Cerebellar nuclear complex (tissue), 1 donor: ENCODE measurements at places on chromosomes 11 and 22.

DNA sequence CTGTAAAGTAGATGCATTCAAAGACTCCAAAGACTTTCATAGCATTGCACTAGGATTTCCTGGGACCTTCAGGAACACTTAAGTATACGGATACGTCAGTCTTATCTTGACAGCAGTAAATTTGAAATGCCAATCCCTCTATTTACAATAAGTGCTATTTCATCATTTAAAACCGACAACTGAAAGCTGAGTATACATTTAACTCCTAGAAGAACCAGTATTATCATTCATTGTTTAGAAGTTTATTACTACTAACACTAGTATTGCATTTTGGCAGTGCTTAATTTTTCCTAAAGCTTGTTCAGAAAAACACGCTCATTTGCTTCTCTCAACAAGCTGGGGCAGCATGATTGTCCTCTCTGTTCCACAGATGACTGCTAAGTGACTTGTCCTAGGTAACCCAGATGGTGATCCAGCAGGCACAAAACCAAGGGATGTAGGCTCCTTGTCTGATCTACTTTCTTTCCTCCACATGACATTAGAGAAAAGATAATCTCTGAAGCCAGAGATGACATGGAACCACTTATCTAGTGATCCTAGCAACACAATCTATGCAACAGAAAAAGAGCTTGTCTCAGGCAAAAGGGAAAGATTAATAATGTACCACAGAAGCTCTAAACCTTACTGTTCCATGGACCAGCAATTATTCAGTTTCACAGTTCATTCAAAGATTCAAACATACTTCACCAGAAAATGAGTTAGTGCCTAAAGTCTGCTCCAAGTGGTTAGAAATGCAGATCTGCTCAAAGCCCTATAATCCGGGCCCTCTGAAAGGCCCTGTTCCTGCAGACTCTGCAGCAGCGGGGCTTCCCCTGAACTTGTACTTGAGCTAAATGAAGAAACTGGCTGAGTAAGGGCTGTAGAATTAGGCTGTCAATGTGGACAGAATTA is 5.2 kb downstream of the MAML2 start:
- DNase-seq: no peak

DNA sequence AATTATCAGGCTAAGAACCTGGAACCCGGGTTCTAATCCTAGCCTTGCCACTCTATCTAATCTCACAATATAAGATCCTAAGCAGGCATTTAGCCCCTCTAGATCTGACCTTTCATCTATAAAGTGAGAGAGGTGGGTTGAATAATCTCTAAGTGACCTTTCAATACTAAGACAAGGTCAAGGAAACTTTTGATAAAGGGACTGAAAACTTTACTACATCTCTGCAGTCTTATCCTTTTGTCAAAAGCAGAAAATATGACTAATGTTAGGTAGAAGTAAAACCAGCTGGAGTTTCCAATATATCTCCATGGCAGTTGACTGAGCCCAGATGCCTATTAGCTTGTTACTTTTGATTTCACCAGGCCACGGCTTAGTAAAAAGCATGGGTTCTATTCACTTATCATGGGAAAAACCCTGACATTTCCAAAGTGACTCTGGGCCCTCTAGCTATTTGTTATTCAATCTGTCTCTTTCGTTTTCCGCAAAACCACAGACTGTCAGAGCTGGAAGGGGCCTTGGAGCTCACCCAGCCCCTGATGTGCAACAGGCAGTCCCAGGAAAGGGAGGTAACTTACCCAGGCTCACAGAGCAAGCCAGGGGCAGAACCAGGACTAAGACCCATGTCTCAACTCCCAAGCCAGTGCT is 75.8 kb downstream of the RAB30 start:
- DNase-seq: no peak

- DNase-seq: no peak
Observed at GRCh38 chr11:117497206-117497951, 169.7 kb downstream of the CEP164 start.

DNA sequence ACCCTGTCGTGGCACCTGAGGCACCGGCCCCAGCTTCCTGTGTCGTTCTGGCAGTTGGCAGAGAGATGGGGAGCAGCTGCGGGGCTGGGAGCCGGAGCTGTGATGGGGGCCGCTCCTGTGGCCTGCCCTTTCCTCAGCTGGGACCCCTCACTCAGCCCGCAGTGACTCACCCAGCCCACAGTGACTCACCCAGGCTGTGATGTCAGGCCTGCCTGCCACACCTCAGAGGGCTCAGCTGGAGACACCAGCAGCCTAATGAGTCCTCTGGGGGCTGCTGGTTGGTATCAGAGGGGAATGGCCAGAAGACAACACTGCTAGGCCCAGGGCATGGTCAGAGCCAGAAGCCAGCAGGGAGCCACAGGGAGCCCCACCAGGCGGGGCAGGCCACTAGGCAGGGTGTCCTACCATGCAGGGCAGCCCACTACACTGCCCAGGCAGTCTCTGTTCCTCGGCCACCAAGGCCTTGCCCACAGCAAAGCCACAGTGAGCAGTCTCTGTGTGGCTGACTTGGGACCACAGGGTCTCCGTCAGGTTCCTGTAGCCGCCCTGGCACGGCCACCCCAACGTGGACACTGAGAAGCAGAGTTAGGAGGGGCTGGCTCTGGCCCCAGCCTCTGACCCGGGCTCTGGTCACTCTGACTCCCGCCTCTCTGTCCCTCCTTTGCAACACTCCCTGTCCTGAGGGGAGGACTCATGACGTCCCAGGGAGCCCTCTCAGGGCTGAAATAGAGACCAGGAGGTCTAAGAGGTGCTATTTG is 4.2 kb upstream of the FXYD2 start:
- no peak for DNase-seq

DNA sequence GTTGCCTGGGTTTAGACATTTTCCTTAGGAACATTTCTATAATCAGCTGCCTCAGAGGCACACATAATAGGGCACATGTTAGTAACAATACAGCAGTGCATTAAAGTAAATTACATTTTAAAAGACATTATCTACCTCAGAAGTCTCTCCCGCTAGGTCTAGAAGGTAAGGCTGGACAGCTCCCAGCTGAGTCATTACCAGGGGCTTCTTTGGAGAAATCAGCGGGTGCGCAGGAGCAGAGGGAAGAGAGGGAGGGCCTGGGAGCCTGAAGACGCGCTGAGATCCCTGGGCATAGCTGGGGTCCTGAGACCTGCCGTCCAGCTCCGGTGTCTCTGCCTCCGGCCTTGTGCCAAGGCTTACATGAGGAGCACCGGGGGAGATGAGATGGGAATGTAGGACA is 67.7 kb downstream of the TMPRSS5 start:
- no peak for DNase-seq

GRCh38 chr22:28435140-28435768 is 244.4 kb downstream of the TTC28 start:
- no peak for DNase-seq

- DNase-seq: no peak
Observed at GRCh38 chr22:44151676-44152075, 29.0 kb upstream of the PARVG start.

DNA sequence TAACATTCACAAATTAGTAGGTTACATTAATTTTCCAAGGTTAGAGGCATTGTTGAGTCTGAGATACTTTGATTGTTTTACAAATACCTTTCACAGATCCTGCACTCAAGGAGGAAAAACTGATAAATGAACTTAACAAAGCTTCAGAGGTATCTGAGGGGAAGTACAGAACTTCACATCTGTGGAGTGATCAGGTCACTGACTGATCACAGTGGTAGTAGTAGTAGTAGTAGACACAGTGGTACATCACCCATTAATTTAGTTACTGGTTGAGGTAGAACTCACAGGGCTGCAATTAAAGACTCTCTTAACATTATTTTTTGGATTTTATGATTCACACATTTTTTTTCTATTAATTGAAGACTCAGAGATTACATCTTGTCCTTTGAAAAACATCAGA is 56.7 kb downstream of the DCUN1D5 start:
- no peak for DNase-seq

DNA sequence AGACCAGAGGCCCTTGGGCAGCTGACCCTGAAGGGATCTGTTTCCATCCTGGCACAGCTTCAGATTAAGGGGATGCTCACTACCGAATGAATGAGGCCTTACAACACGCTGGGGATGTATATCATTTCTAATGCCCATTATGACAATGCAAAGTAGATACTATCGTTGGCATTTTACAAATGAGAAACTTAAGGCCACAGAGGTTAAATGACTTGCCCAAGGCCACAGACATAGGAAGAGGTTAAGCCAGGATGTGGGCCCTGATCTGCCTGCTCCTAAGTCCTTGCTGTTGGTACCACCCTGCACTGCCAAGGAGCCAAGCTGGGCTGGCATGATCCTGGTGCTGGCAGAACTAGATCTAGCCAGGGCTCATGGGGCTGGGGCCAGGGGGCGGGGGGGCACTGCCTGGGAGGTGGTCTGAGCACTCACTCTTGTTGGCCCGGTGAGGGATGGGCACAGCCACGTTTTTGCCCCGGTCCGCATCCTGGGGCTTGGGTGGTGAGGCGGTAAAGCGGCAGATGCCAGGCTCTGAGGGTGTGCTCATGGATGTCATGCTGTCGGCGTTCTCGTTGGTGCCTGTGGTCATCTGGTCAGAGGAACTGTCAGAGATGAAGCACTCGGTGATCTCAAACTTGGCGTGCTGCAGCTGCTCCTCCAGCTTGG is 102.8 kb downstream of the CEP164 start:
- DNase-seq: no peak

GRCh38 chr11:46380340-46381047 is 975 bp upstream of the MDK start:
- no peak for DNase-seq

DNA sequence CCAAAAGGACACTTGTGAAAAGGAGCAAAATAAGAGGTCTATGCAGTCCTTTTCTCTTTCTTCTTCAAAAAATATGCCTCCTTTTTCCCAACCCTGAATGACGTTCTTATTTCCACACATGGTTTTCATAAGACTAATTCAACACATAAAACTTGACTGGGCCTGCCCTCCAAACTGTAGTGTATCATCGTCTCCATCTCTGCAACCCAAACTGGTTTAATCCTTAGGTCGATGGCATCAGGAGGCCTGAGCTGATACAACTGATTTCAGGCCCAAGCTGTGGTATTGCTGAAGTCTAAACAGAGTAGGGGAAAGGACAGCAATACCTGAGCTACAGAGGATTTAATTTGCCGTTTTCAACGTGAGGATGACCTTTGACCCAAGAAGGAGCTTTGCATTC is 130.0 kb upstream of the MTNR1B start:
- no peak for DNase-seq

DNA sequence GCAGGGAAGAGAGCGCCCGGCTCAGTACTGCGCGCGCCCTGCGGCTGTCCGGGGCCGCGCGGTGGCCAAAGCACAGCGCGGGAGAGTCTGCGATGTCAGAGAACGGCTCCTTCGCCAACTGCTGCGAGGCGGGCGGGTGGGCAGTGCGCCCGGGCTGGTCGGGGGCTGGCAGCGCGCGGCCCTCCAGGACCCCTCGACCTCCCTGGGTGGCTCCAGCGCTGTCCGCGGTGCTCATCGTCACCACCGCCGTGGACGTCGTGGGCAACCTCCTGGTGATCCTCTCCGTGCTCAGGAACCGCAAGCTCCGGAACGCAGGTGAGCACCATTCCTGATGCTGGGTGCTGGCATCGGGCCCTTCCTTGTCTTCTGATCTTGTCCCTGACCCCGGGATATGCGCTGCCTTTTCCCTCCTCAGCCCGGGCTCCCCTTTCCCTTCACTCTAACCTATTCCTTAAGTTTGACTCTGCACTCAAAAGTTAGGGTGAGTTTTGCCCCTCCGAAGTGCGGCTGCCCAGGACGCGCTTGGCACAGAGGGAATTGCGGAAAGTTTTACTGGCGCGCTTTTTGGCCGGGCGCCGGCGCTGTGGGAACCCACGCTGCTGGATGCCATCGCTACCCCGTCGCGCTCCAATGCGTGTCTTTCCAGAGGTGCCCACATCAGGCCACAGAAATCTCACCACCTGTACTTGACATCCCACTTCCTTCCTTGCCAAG is at the start of gene MTNR1B:
TSS of gene MTNR1B (plus strand) at position 18 of the 714 bp plus-strand sequence. CDS start at position 93, 75 bp downstream.
- no peak for DNase-seq

DNA sequence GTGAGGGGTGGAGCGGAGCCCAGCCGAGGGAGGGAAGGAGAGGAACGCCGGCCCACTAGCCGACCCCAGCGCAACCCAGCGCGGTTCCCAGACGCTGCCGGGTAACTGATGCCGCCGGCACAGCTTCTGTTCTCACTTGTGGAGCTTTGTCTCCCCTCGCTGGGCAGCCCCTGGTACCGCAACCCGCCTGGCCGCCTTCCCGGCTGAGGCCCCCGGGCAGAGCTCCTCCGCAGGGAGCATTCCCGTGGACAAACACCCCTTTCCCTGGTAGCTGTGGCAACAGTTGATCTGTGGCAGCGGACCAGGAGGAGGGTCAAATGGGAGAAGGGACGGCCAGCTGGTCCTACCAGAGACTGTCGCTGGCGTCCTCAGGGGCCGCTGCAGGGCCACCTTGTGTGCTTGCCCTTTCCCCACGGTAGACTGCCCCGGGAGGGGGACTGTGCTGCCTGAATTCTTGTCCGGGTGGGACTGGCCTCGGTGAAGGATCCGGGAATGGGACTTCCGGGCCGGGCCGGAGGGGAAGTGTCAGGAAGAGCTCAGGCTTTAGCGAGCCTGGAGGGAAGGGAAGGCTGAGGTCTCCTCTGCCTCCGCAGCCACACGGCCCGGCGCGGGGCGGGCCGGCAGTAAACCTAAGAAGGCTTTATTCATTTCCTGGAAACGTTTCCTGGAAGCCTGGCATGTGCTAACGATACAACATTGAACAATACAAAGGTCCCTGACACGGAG is 468.0 kb downstream of the OPCML start:
- DNase-seq: no peak

- no peak for DNase-seq
Observed at GRCh38 chr11:86775361-86775760, 25.0 kb upstream of the PRSS23 start.

GRCh38 chr11:23192256-23192655 is 332.0 kb upstream of the CCDC179 start:
- no peak for DNase-seq

DNA sequence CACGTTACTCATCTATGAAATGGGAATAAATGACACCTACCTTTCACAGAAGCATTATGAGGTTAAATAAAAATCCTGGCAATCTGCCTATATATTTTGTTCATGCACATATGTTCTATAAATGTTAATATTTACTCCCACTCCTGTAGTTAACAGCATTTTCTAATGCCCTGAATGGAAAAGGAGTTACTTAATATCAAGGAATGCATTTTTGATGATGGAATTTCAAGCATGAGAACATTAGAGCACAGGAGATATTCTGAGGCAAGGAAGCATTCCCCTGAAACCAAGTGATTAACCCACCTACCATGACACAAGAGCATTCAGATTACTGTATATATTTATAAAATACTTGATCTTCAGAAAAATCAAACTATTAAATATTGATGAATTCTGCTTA is 102.1 kb downstream of the ARHGAP32 start:
- no peak for DNase-seq
